COLO829 (cell line): ENCODE measurements at places on chromosomes 2 and 18.

DNA sequence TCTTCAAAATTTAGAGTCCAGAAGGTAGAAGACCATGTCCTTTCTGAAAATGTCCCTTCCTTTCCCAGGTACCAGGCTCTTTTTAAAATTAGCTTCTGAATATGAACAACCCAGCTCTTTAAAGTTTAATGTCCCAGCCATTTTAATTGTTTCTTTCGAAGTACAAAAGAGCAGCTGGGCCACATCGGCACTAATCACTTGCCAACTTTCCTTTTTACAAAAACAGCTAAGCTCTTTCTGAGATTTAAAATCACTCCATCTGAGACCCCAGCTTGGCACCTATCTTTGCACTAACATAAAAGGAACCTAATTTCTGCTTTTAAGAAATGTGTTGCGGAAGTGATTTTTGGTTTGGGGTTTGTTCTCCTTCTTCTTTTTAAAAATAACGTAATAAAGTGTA, 2.6 kb downstream of the BOD1L2 start:
- DNase-seq: no peak

DNA sequence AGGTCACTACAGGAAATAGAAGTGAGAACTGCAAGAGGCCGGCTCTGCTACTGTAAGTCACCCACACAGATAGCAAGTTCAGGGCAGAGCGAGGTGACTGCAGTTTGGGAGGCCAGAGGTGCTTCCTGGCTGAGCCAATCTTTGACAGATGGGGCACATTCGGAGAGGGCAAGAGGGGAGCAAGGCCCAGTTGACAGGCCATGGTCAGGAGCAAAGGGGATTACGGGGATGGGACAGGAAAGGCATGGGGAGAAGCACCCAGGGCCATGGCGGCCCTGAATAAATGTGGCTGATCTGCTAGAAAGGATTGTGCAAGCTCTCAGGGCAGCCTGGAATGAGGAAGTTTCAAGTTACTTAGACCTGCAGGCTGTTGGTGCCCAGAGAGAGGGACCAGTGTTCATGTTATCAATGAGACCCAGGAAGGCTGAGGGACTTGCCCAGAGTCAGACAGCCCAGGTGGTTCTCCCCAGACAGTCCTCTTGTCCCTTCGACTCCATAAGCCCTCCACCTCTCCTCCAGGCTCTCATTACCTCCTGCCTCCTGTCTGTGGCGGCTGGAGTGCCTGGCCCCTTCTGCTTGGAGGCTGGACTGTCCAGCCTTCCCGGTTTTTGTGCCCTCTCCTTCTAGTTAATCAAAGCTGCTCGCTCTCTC, 123.3 kb downstream of the CTIF start:
- no peak for DNase-seq

GRCh38 chr2:10931710-10932255, 20.0 kb downstream of the KCNF1 start:
- DNase-seq: no peak

GRCh38 chr18:3450799-3451182, 819 bp downstream of the TGIF1 start:
- DNase-seq: no peak

DNA sequence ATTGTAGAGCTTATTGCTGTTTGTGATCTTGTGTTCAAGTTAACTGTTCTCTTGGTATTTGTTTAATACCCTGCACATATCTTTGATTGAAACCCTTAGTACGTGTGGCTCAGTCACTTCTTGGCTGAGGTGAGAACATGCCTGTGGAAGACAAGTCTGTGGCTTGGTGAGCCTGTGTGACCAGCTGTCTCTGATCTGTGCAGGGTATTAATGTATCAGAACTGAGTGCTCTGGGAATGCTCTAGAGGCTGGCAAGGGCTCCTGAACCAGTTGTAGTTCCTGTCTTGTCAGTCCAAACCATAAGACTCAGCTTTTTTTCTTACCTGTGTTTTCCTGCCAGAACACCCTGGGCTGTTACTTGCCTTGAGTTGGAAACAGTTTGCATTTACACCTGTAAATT, 52.4 kb upstream of the EPHA4 start:
- DNase-seq: no peak

- no peak for DNase-seq
These were observed 52.1 kb upstream of the CNGA3 start for GRCh38 chr2:98293931-98294687.

- DNase-seq: no peak
These were observed 36.9 kb upstream of the TANC1 start for GRCh38 chr2:158931572-158931971.

DNA sequence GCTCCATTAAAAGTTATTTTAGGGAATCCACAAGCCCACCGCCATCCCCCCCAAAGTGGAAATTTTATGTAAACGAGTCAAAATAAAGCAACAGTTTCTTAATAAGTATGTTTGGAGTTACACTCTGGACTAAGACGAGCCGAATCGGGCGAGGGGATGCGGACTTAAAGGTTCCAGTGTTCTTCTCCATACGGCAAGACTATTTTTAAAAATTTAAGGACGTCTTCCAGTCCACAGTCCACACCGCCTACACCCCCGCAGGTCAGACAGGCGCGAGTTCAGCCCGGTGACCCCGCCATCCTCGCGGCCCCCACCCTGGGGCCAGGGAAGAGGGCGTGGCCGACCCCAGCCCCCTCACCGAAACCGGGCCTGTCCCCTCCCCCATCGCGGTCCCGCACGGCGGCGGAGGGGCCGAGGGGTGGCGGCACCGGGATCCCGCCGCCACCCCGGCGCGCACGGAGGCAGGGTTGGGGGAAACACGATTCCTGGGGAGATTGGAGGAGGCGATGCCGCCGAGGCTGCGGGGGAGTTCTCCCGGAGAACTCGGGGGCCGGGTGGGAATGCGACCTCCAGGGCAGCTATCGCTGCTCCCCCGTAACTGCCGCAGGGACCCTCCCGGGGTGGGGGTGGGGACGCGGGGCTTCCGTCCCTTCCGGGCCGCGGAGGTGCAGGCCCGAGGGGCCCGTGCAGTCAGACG, 24.5 kb upstream of the SMAD7 start:
- DNase-seq: no peak

- no peak for DNase-seq
These were observed 42.6 kb downstream of the TTR start for GRCh38 chr18:31634331-31634713.

DNA sequence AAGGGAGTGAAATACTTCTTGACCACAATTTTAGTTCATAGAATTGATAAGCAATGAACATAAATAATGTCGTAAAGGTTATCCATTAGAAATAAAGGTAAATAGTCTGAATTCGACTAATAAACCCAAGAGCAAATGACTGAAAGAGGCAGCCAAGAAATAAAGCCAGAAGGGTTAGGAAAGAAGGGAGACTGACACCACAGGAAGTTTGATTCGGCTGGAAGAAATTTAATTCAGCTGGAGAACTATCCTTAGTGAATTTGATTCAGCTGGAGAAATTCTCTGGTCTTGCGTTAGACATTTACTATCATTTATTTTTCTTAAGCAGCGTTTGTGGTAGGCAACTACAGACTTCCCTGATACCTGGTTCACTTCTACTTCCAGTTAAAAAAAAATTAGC, 429.6 kb downstream of the PID1 start:
- DNase-seq: no peak
